ENCODE measurements at places on chromosomes 3 and 15.

DNA sequence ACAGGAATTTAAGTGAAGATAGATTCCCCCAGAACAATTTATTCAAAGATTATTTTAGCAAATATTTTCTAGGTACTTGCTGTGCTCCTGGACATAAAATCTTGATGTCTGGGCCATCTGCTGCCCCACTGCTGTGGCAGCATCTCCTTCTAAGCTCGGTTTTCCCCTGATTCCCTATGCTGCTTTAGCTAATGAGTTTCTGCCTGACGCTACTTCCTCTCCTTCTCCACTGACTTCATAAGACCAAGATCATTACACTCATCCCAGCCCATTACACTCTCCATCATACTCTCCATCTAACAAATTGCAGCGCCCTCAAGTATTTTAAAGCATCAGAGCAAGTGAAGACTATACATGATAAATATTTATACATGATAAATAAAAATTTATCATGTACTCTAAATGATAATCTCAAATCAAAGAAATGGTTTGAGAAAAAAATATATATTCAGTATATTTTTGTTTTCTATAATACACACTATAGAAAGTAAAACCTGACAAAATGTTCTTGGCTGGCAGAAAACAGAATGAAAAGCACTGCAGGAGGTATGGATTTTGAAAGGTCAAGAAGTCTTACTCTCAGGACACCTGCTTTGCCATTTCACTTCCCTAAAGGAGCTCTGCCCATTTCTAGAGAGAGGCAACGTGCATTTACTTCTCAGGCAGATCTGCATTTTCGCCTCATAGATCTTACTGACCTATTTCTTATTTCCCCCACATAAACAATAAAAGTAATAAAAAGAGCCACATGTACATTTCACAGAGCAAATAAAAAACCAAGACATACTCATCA, 232.0 kb downstream of the KCNMB2 start:
- DNase-seq: no peak

- DNase-seq: no peak
These were observed 2.3 kb downstream of the B3GNT5 start for GRCh38 chr3:183255348-183255730.

GRCh38 chr3:4825436-4826236, 153.6 kb upstream of the BHLHE40 start:
- DNase-seq: no peak

- no peak for DNase-seq
These were observed 20.3 kb downstream of the NIT2 start for GRCh38 chr3:100354850-100355249.

- DNase-seq: no peak
These were observed 14.6 kb upstream of the IL17RD start for GRCh38 chr3:57179580-57180410.

GRCh38 chr3:48688032-48688736, 2.5 kb upstream of the NCKIPSD start:
- no peak for DNase-seq

DNA sequence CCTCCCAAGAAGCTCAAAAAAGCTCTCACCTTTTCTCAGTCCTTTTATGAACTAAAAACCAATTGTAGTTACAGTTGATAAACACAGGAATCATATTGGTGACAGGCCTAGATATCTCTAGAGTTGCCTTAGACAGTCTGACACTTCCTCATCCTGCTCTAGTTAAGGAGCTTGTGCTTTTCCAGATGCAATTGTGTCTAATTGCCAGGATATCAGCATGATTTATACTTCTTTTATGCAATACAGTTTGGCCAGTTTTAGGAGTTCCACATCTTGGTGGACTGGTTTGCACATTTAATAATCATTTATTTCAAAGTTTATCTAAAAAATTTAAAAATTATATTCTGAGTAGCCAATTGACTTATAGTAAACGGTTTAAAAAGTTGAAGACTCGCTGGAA, 95.7 kb downstream of the DUT start:
- no peak for DNase-seq

DNA sequence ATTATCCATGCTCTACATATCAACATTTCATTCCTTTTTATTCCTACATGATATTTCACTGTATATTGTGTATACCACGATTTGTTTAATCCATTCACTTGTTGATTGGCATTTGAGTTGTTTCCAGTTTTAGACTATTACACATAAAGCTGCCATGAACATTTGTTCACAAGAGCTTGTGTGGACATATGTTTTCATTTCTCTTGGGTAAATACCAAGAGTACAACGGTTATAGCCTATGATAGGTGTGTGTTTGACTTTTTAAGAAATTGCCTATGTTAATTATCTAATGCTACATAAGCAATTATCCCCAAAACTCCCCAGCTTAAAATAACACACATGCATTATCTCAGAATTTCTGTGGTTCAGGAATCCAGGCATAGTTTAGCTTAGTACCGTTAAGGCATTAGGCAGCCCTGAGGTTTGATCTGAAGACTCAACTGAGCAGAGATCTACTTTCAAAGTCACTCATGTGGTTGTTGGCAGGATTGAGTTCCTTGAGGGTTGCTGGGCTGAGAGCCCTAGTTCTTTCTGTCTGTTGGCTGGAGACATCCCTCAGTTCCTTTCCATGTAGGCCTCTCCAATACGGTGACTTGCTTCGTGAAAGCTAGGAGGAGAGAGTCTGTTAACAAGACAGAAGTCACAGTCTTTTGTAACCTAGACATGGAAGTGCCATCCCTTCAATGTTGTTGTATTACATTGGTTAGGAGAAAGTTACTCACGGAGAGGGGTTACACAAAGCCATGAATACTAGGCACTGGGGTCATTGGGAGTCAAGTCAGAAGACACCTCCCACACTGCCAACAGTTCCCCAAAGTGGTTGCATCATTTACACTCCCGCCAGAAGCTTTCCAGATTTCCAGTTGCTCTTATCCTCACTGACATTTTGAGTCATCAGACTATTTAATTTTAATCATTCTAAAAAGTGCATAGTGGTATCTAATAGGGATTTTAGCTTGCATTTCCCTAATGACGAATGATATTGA, 21.0 kb upstream of the PCSK6 start:
- DNase-seq: no peak

- DNase-seq: no peak
These were observed 36.0 kb upstream of the TIMP4 start for GRCh38 chr3:12194669-12195161.

GRCh38 chr3:150050510-150050909, 79.8 kb upstream of the PFN2 start:
- DNase-seq: no peak

DNA sequence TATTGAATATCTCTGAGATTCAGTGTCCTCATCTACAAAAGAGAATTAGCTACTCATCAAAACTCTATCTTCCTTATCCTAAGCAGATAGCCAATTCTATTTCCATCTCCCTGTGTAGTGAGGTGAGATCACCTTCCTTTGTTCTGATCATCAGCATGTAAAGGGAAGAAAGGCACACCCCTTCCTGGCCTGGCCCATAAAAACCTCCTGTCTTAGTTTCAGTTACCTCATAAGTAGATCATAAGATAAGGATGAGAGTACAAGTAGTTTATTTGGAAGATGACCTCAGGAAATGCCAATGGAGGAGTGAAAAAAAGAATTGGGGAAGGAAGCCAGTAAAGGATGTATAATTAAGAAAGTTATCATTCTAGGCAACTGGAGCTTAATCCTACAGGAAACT, 114.5 kb upstream of the GADL1 start:
- DNase-seq: no peak

DNA sequence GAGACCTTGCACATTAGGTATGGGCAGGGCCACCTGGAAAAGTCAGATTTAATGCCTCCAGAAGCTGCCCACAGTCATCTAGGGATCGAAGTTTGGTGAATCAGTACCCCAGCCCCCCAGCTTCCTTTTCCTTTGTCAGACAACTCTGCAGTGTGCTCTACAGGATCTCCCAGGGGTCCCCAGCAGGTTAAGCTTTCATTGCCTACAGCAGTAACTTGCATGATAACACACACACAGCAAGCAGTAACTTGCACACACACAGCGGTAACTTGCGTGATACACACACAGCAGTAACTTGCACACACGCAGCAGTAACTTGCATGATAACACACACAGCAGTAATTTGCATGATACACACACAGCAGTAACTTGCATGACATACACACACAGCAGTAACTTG, 131.3 kb downstream of the UACA start:
- DNase-seq: no peak

DNA sequence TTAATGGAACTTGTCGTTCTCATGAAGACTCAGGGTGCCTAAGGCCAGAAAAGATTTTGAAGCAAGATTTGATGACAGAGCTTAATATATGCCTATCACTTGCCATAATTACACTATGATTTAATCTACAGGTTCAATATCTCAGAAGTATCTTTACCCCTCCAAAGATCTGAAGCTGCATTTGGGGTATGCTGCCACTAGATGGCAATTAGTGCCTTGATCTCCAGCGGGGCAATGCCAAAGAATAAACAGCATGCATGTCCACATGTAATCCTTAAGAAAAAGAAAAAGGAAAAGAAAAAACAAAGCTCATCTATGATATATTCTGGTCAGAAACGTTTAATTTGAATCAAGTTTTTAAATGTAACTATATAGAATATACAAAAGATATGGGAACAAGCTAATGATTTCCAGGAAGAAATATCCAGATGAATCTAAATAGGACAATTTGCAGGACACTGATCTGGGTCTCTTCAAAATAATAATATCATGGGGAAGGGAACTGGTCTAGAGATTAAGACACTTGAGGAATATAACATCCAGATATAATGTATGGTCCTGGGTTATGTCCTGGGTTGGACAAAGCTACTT, 55.0 kb upstream of the SOX14 start:
- peak; percentile 71 for DNase-seq

- DNase-seq: no peak
These were observed 11.9 kb downstream of the CISH start for GRCh38 chr3:50599716-50600118.

DNA sequence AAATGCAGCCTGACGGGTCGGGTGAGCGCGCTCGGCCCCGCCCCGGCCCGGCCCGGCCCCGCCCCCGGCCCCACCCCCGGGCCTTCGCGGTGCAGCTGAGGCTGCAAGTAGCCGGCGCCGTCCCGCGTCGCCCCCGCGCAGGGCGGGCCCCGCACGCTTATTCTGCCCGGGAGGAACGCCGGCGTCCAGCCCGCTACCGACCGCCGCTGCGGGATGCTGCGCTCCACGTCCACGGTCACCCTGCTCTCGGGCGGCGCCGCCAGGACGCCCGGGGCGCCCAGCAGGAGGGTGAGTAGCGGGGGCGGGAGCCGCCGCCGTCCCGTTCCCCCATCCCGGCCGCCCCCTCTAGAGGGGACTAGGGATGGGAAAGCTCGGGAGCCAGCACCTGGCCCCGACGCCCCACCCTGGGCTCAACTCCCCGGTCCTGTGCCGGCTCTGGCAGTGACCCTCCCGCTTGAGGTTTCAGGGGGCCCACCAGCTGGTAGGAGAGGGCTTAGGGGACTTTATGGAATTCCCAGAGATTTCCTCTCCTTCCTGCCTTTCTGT, at the start of gene MYZAP:
TSS of gene MYZAP (plus strand) at position 83 of the 546 bp plus-strand sequence. CDS start at position 214, 131 bp downstream.
- peak; percentile 75 for DNase-seq

- DNase-seq: no peak
These were observed 108.9 kb downstream of the FNDC3B start for GRCh38 chr3:172148241-172148640.

- no peak for DNase-seq
These were observed 35.2 kb downstream of the FOXB1 start for GRCh38 chr15:60039316-60039715.

GRCh38 chr3:163785693-163786092, 1292.6 kb downstream of the SI start:
- DNase-seq: peak; percentile 32

Data from D341Med (cell line).